Left cardiac atrium (tissue), 4 donors: ENCODE measurements at places on chromosomes 4 and X. TPM values are rescaled to one million over a fixed set of nuclear protein-coding genes. Genes with fewer than 3 reads are reported as not detected.

Gene GCNA
- total RNA-seq = 1.2 TPM

Gene LRBA
- 25.7 TPM for total RNA-seq

Gene CDKL2
- total RNA-seq = 0.65 TPM

Gene LGI2
- total RNA-seq = 7.4 TPM

Gene EGF
- total RNA-seq = 12.4 TPM

Gene UCP1
- 1.1 TPM for total RNA-seq

- DNase-seq = no peak
These were observed 34.7 kb downstream of the RBPJ start for GRCh38 chr4:26355392-26356052.

DNA sequence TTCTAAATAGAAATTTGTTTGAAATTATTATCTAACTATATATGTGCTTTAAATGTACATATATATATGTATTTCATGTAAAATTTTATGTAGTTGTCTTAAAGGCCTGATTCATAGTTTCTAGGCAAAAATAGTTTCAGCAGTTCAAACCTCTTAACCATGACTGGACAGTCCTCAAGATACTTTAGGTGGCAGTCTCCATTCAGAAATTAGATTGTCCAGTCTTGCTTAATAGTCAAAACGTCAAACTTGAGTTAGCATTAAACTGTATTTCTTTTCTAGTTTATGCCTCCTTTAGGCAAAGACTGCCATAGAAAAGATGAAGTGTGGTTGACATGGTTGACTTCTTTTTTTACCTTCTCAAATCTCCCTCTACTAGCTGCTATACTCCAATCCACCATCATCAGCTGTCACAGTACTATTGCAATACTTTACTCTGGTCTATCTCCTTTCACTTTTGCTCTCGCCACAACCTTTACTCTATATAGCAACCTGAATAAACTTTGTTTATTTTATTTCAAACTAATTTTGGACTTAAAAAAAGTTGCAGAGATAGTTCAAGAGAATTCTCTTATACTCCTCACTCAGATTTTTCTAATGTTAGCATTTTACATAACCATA, 395.6 kb upstream of the DIPK2B start:
- DNase-seq = no peak

DNA sequence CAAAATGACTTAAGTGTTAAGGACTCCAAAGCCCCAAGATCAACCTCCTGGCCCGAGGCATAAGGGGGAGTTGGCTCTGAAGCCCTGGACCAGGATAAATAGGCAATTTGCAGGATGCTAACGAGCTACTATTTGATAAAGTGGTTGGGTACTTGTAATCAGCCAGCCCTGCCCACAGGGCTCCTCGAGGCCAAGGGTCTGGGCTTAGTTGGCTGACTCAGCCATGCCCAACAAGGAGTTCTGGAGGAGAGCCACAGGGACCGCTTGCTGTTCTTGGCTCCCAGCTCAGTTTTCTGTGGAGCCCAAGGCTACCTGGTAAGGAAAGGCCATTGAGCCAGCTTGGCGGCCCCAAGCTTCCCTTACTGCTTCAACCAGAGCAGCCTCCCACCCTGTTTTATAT, 7.8 kb downstream of the HMGB3 start:
- DNase-seq = no peak

- no peak for DNase-seq
These were observed 3.7 kb downstream of the TAF7L start for GRCh38 chrX:101287402-101287801.

DNA sequence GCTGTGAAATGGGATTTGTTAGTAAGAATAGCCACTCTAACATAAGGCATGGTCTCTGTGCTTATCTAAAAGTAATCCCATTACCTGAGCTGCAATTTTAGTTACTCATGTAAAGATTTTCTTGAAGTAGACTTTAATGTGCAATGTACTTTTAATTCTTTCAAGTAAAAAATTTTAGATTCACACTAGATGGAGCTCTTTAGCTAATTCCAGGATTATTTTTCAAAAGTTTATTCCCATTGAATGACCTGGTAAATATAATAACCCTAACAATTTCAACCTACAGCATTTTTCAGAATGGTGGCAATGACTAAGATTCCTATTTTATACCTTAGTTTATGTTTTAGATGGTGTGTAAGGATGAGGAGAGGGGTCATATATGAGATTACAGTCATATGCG, 18.1 kb downstream of the USP38 start:
- DNase-seq = no peak

DNA sequence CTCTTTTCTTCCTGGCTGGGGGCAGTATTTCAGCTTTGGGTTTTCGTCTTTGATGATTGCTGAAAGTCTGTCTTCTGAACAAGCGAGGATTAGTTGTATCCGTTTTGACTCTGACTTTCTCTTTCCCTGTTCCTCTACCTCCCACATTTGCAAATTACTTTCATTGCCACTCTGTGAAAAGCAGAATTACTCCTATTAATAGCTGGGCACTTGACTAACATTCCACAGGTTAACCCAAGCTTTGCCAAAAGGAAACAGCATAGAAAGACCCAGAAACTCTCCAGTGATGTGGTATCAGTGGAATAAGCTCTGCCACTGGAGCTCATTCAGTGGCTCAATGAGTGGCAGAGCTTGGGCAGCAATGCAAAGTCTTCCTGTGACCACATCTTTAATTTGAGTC, 238.9 kb downstream of the PALLD start:
- DNase-seq = no peak

GRCh38 chrX:17415242-17415810, 40.3 kb downstream of the NHS start:
- no peak for DNase-seq
